Stimulated activated CD4-positive, alpha-beta T cell treated with anti-CD3 and anti-CD28 coated beads, TNF-alpha, amount 100 ng/mL, for 4 hours (primary cell): ENCODE measurements at places on chromosomes 12 and 14.

DNA sequence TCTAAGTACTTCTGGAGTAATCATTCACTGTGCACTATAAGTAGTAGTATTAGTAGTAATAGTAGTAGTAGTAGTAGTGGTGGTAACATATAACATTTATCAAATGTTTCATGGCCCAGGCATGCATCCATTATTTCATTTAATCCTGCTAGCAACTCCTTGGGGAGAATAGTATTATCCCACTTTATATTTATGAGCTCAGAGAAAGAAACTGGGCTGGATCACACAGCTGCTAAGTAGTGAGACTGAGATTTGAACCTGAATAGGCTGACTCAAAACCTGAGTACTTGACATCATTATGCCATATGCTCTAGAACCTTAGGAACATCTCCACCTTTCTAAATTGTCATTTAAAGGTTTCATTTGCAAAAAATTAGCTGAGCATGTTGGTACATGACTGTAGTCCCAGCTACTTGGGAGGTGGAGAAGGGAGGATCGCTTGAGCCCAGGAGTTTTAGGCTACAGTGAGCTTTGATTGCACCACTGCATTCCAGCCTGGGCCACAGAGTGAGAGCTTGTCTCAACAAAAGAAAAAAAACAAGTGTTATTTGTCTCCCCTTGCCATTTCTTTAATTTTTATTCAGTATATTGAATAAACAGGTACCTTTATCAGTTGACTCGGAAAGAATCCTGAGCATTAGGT lies 11.4 kb upstream of the NID2 start:
- DNase-seq = no peak

- no peak for DNase-seq
Measured at GRCh38 chr14:71703477-71703876, 228.8 kb upstream of the RGS6 start.

DNA sequence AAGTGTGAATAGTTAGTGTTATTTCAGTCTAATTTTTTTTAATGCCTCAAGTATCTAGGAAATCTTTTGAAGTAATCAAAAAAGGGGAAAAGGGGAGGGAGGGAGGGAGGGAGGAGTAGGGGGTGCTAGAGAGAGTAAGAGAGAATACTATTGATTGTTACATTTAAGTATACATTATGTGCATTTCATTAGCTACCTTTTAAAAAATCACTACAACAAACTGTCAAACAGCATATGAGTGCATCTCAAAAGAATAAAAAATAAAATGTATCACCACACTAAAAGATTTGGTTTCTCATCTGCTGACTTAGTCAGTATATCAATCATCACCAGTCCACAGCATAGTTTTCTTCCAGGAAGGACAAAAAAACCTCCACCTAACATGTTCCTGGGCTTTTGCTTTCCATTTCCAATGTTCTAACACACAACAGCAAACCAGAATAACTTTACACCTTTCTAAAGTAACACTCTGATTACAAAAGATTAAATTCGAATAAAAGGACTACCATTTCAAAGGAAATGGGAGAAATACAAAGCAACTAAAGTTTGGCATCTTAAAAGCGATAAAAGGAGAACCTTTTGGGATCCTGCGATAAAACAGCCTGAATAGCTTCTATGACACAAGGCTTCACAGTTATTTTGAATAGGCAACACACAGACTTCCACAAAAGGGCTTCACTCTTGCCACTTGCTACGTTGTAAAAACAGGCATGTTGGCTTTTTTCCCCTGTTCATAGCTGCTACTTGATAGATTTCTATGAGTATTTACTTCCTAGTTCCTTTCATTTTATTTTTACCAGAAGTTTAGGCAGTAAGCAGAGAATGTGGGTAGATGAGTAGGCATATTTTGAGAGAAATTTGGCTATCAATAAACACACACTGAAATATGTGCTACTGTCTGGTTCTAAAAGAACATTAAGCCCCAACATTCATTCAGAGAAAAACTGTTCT lies 160.9 kb downstream of the EPS8 start:
- no peak for DNase-seq

DNA sequence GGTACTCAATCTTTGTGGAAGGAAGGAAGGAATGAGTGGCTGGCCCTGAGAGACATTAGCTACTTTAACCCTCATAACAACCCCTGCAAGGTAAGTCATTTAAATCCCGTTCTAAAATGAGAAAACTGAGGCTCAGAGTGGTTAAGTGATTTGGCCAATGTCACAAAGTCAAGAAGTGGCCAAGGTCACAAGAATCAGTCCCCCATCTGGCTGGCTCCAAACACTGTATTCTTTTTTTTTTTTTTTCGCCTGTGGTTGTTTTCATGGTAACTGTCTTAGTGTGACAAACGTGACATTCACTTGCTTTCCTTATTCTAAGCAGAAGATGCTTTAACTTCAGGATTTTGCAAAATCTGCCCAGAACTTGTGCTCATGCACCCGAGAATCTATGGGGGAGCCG lies 2.8 kb downstream of the TTC7B start:
- DNase-seq = no peak

DNA sequence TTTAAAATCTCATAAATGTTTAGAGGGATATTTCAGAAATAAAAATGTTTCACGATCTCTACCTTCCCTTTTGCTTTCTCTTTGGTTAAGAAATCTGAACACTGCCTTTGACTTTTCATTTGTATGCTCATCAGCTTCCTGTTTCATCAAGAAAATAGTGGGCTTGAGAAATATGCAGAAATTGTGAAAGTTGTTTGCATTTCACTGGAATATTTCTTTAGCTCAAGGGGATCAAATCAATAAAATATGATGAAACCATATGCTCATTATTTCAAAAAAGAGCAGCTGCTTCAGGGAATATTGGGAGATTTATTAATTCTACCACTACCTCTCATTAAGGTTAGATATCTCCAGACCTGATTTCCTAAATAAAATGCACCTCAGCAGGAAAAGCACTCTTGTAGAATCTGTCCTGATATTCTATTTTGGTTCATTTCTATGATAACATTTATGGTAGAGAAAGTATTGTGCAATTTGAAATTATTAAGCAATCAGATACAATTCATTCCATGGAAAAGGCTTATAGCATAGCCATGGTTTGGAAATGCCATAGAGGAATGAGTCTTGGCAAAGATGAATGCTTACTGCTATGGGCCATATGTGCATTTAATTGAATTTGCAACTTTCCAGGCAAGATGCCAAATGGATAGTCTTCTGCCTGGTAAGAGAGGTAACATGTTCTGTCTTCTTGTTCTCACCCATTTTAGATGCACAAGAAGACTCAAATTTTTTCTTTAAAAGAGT lies 212.6 kb upstream of the SLC16A7 start:
- no peak for DNase-seq

- DNase-seq = no peak
Measured at GRCh38 chr12:13942826-13943225, 38.6 kb downstream of the GRIN2B start.

GRCh38 chr12:61414470-61414869 lies 845.7 kb upstream of the USP15 start:
- DNase-seq = no peak

DNA sequence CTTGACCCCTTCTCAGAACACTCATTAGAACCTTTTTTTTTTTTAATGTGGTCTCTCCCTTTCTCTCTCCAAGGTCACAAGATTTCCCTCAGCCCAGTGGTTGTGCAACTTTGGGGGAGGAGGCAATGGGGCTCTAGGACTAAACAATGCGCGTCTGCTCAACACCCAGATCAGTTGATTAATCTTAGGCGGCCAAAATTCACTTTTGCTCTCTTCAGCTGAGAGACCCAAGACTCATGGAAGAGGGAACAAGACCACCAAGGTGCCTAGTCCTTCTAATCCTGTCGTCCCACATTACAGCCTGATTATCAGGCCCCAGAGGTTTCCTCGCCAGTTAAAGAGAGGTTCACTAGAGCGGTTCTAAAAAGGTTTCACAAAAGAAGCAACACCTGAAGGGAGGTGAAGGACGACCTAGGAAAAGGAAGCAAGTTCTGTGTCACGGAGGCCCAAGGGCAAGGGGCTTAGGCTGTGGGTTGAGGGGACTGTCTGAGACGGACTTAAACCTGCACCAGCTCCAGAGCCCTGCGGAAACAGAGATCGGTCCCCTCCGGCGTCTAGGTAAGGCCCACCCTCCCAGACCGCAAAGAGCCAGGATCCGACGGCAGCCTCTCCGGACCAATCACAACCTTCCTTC lies 824 bp upstream of the TARBP2 start:
- DNase-seq = no peak

- peak; percentile 38 for DNase-seq
Measured at GRCh38 chr14:20631023-20631879, 10.2 kb downstream of the OR6S1 start.

GRCh38 chr14:92074555-92074954 lies 31.8 kb downstream of the ATXN3 start:
- no peak for DNase-seq

DNA sequence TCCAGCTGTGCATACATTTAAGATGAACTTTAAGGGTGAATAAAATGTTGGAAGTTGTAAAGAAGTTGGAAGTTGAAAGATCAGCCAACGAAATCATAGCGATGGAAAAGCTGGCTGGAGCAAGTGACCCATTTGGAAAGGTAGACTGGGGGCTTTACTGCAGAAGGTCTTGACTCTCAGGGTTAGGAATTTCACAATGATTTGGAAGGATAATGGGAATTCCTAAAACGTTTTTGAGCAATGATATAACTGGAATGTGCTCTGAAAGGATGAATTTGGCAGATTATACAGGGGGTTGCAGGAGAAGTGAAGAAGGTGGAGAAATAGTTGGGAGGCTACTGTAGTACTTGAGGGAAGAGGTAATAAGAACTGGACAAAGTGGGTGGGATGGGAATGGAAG lies 27.4 kb downstream of the EMP1 start:
- DNase-seq = no peak

DNA sequence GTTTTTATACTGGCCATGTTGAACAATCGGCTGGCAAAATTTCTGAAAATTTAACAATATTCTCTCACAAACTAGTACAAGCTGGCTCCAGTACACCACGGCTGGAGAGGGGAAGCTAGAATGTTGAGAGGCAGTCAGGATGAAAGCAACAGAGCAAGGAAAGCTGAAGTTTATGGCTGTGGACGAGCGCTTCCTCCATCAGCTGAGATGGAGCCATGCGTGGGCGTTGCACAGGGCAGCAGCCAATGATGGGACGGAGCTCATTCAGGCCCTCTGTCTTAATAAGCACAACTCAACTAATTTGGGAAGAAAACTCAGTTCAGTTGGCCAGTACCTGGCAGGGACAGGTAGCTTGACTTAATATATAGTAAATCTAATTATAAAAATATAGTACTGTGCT lies 14.1 kb upstream of the DCP1B start:
- DNase-seq = no peak

- DNase-seq = no peak
Measured at GRCh38 chr12:124028555-124028925, 55.5 kb downstream of the ZNF664 start.

DNA sequence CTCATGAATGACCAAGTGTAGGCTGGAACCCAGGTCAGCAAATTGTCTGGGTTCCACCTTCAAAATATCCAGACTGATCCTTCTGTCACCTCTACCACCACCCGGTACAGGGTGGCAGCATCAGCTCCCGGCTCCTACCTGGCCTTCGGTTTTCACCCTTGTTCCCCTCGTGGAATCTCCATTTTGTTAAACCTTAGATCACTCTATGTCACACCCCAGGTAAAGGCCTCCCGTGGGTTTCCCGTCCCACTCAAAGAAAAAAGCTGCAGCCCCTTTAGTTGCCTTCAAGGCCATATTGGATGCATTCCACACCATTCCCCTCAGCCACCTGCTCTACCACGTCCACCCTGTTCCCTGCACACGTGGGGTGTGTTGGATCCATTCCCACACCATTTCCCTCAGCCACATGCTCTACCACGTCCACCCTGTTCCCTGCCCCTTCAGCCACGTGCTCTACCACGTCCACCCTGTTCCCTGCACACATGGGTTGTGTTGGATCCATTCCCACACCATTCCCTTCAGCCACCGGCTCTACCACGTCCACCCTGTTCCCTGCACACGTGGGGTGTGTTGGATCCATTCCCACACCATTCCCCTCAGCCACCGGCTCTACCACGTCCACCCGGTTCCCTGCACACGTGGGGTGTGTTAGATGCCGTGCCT lies 23.8 kb downstream of the SLC6A13 start:
- no peak for DNase-seq

DNA sequence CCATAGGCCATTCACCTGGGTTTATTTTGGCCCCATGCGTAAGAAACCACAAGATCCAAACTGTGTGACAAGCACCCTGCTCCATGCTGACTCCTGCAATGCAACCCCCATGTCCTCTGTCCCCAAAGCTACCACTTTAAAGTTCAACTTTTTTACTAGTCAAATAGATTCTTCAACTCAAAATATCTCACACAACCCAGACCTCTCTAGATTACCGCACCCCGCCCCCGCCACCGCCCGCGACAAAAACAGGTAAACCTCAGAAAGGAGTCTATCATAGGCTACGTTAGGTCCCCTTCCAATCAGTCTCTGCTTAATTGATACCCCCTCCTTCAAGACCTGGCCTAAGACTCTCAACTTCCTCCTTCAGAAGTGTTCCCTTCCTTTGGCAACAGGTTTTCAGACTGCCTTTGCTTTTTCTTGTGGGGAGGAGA lies 2.2 kb downstream of the ZFP36L1 start:
- no peak for DNase-seq

- no peak for DNase-seq
Measured at GRCh38 chr12:51346581-51346980, at the start of gene CELA1. CELA1 (minus strand) TSS chr12:51346679; CDS start chr12:51346638, 41 bp downstream.

DNA sequence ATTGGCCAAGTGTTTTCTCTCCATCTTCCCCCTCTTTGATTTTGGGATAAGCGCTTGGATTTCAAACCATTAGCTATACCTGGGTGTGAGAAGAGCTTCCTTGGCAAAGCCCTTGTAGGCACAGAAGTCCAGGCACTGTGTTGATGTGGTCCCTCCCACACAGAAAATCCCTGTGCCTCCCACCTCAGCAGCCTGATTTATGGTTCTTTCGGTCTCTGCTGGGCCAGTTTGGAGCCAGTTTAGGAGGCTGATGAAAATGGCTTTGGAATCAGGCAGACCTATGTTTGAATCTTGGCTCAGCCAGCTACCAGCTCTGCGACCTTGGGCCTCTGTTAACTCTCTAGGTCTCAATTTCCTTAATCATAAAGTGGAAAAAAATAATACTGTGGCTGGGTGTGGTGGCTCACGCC lies 9.6 kb upstream of the IFT81 start:
- DNase-seq = no peak

DNA sequence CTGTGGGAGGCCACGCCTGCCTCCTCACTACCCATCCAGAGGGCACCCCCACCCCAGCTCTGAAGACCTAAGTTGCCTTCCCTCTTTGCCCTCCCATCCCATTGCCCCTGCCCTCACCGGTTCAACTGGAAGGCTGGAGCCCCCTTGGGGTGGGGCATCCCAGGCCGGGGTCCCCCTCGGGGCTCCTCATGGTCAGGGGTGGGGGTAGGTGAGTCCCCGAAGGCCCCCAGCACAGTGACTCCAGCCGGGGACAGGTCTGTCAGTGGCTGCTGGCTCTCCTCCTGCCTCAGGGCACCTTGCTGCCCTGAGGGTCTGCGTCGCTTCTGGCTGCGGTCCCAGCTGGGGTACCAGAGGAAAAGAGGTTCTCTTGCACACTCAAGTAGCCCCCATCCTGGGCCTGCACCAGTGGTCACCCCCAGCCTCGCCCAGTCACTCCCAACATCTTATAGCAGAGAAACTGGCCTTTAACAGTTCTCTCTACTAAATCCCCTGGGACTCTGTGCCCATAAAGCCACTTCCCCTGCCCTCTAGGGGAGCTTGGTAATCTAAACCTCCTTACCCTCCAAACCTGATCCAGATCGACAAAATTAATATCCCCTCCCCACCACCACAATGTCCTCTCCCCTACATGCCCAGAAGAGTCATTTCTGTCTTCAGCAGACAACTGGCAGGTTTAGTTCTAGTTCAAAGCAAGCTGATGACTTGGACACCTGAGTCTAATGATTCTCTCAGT lies 5.1 kb downstream of the PIANP start:
- DNase-seq = no peak

GRCh38 chr14:97456958-97457357 lies 659.8 kb downstream of the VRK1 start:
- DNase-seq = peak; percentile 55
